ENCODE measurements at places on chromosomes 4 and X.

DNA sequence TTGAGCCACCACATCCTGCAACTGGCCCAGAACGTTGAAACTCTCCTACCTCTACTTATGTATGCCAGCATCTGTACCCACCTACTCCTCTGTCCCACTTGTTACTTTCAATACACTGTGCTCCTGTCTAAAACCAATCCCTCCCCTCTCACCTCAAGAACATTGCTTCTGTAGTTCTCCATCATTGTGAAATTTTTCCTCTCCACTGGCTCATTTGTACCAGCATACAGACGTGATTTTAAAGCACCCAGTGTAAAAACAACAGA, 25.5 kb upstream of the USO1 start:
- no peak for DNase-seq

- DNase-seq, result no peak
Measured at GRCh38 chrX:106672527-106672926, 54.0 kb upstream of the RNF128 start.

GRCh38 chr4:41725254-41725653, 23.3 kb downstream of the PHOX2B start:
- DNase-seq, result no peak

DNA sequence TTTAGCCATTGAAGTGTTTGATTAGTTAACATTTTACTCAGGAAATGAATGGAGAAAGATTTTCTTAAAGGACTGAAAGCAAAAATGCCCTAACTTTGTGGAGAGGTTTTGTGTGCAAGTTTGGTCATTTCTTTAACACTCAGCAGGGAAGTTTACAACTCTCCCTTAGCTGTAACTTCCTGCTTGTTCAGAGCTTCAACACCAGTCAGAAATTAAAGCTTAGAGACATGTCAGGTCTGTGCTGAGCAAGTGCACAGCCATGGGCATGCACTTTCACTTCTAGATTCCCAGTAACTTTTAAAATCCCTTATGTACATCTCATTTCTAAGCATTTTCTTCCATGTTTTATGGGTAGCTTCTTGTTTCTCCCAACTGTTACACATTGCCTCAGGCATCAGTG, 326.0 kb downstream of the ACTRT1 start:
- no peak for DNase-seq

- no peak for DNase-seq
Measured at GRCh38 chrX:39984191-39984956, 113.4 kb downstream of the BCOR start.

DNA sequence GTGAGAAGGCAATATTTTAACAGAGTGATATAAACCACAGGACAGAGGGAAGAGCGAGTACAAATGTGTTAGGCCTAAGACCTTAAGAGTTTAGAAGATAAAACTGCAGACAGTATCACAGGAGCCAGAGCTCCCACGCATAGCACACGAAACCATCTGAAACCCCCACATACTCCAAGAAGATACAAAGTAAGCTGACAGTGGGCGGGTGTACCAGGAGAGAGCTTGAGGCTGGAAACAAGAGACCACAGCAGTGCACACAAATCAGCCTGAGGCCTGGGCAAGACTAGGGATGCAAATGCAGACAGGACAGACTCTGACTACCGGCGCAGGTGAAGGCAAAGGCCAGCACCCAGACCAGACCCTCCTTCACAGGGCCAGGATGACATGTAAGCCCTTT, 54.1 kb upstream of the ARHGAP24 start:
- DNase-seq, result no peak

DNA sequence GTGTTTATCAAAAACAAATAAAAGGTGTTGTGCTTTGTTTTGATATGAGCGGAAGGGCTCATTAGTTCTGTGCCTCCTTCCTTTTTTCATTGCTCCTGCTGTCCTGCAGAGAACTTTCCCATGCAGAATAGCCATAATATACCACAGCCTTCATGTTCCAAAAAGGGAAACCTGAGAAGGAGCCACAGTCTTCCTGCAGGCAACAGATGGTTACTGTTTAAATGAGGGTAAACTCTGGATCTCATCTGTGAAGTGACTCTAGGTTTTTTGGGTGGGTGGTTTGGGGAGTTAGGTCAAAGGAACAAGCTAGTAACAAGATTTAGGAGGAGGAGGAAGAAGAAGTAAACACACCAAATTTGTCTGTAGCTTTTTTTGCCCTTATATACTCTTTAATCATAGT, 131.8 kb downstream of the BMPR1B start:
- DNase-seq, result no peak

DNA sequence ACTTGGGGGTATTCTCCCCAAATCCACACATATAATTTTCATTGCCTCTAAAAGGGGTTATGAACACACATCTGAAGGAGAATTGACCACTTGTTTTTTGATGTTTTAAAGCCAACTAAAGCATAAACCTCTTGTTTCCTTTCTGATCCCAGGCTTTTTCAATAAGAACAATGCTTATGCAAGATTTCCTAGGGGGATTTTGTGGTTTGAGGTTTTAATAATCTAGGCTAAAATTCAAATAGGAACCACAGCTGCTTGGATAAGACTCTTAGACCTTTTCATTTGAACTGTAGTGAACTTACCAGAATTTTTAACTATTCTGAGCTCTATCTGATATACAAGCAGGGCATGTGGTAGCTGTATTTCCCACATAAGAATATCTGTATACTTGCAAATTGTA, 651.1 kb downstream of the ANKRD50 start:
- DNase-seq, result no peak

DNA sequence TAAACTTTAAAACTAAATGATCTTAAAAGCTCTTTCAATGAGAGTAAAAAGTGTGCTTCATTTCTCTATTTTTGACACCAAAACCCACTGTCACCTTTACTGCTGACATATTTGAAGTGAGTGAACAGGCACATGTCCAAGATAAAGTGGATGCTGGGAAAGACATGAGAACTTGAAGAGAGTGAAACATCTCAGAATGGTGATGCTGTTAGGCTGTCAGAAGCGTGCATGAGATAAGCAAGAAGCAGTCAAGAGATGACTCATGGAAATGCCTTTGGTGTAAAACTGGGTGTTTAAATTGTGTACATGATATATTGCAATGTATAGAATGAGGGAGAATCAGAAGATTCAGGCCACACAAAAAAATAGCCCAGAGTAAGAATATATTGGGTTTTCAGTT, 21.8 kb upstream of the GBA3 start:
- no peak for DNase-seq

GRCh38 chr4:38365748-38366310, 298.2 kb upstream of the KLF3 start:
- no peak for DNase-seq

DNA sequence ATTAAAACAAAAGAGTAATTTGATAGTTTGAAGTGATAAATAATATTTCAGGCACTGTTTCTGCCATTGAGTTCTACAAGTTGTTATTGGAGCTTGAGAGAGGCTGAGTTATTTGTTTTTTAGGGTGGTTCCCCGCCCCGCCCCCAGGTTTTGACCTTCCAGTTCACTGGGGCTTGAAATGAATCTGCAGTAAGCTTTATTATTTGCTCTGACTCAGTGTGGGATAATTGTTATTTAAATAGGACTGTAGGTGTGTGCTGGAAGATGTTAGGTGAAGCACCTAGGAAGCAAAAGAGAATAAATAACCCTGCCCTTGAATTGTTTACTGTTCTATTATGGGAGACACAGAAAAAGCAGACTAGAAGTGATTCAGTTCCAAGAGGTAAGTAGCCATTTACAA, 81.2 kb upstream of the KCNIP4 start:
- DNase-seq, result no peak
